ENCODE measurements at places on chromosomes 13 and 19.

DNA sequence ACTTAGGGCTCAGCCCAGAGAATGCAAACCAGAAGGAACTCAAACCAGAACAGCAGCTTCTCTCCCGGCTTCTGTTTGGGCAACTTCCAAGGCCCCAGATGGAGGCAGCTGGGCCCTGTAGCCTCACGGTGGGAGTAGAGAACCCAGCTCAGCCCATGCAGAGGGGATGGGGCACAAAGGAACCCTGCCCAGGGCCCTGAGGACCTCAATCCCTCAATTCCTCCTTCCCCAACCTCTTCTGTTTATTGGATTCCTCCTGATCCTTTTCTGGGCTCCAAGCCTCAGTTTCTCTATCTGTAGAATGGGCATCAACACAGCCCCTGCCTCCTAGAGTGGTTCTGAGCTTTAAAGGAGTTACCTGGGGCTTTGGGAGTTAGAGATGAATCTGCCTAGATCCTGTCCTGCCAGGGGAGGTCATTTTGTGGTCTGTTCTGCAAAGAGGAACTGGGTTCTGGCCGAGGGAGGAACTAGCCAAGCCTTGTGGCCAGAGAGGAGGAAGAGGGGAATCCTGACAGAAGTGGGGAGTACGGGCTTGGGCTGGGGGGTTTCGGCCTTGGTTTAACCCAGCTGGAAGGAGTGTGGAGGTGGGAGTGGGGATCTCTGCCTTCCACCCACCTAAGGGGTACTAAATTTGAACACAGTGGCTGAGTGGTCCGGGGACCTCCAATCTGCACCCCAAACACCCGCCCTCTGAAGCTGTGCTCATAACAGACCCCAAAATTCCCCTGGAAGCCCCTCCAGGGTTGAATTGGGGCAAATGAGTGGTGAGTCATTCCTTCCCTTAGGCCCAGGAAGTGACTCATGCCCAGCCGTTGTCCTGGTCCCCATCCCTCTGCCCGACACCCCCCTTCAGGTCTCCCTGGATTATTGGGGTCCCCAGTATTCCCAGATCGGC lies 2.7 kb downstream of the ADGRE5 start:
- DNase-seq: peak; percentile 78

DNA sequence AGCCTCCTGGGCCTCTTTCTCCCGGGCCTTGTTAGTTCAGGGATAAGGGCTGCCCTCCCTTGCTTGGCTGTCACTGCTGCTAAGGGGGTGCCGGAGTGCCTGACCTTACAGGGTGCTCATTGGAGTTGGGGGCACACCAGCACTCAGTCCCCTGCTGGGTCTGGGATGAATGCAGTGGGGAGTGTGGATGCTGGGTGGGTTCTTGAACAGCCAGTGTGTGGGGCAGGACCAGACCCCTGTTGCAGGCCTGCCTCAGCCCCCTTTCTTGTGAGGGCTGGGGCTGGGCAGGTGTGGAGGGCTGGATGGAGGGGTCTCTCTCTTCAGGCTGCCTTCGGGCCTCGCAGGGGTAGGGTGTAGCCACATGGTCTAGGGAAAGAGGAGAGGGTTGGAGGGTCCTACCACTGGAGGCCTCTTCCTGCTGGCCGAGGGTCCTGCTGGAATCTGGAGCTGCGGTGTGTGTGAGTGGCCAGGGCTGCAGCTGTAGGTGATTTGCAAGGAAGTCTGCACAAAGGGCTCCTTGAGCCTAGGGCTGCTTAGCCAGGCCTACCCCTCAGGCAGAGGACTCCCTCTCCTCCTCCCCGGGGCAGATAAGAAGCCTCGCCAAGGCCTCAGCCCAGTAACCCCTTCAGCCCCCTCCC lies 3.2 kb downstream of the CEBPA start:
- no peak for DNase-seq

GRCh38 chr13:50574731-50575130 lies 268.8 kb downstream of the DLEU7 start:
- DNase-seq: no peak

- DNase-seq: peak; percentile 38
Measured at GRCh38 chr19:2015608-2015950, at the start of gene BTBD2. BTBD2 (minus strand) TSS chr19:2015714; CDS start chr19:2015703, 11 bp downstream.

DNA sequence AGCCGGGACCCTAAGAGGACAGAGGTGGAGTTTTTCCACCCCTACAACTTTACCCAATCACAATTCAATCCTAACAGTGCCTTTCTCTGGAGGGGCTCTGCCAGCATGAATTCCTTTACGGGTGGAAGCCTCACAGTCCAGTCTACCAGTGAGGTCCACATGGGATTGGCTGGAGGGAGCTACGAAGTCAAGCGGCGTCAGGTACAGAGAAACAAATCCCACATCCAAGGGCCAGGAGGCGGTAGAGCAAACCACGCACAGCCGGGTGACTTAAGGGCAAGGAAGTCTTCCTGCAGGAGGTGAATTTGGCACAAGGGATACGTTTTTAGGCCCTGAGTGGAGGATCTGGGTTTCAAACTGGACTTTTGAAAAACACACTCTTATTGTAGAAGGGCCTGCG lies 199.6 kb downstream of the UQCRFS1 start:
- no peak for DNase-seq

DNA sequence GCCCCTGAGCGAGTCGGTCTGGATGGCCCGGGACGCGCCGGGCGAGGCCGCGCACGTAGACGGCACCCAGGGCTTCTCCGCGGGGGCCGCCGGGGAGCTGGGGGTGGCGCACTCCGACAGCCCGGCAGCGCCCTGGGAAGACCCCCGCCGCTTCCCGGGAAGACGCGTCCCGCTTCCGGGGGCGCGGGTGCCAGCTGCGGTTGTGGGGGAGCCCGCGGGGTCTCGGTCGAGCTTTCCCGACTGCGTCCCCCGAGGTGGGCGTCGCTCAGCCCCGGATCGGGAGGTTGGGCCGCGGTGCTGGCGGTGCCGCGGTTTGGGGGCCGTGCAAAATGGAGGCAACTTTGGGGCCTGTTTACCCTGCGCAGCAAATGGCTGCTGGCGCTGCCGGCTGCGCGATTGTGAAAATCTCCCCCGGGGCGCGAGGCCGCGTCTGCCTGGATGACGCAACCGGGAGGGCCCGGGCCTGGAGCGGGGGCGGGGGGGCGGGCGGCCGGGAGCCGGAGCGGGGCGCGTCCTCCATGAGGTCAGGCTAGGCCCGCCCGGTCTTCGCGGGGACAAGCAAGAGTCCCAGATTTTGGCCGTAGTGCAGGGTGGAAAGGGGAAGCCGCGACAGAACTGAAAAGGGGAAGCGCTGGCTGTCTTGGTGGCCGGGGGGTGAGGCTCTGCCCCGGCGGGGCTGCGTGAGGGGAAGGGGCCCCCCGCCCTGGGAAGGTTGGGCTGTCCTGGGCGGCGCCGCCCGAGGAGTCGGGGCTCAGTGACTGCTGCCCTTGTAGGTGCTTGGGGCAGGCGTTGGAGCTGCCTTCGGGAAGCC lies 11.3 kb downstream of the PEAK3 start:
- peak; percentile 71 for DNase-seq

- DNase-seq: no peak
Measured at GRCh38 chr13:111120422-111120821, 5.3 kb downstream of the ARHGEF7 start.

DNA sequence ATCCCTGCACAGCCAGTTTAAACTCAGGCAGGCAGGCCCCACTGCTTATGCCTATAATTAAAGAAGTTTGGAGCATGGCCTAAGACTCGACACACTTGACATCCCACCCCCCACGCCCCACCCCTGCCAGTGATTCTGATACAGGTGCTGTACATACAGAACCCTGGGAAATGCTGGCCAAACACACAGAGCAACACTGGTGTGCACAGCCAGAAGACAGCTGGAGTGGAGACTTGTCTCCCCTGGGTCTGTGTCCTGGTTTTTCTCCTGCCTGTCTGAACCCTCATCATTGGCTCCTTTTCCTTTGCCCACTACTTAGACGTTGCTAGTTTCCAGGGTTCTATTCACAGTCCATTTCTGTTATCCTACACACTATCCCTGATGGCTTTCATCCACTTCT lies 76.8 kb downstream of the DLEU7 start:
- no peak for DNase-seq

- no peak for DNase-seq
Measured at GRCh38 chr19:51921949-51922348, 5.3 kb upstream of the ZNF613 start.

GRCh38 chr13:46894568-46894967 lies 2.3 kb downstream of the HTR2A start:
- no peak for DNase-seq

- no peak for DNase-seq
Measured at GRCh38 chr13:99225078-99225477, 24.4 kb downstream of the UBAC2 start.

GRCh38 chr13:99724633-99725517 lies 223.6 kb downstream of the TM9SF2 start:
- no peak for DNase-seq

DNA sequence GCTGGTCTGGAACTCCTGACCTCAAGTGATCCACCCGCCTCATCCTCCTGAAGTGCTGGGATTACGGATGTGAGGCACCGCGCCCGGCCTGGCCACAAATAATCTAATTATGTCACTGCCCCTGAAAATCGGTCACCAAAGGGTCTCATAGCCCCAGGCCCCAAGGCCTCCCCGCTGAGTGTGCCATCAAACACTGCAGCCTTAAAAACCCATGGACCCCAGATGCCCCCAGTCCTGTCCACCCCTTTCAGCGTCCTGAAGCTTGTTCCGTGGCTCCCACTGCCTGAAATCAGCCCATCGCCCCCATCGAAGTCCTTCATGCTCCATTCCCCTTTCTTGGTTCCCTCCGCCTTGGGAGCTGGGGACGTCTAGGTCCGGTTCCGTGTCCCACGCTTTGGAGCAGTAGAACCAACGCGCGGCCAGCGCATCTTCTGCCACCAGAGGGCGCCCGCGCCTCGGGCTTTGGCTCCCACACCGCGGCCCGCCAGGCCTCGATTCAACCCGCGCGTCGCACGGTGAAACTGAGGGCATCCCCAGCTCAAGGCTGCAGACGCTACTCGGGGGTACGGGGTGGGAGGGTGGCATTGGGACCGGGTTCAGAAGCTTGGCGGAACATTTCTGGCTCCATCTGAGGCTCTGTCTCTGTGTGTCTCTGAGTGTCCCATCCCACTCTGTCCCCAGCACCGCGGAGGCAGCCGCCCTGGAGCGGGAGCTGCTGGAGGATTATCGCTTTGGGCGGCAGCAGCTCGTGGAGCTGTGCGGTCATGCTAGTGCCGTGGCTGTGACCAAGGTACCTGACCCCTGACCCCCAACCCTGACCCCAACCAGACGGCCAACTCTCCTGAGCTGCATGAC lies 3.5 kb downstream of the YJEFN3 start:
- DNase-seq: peak; percentile 74

DNA sequence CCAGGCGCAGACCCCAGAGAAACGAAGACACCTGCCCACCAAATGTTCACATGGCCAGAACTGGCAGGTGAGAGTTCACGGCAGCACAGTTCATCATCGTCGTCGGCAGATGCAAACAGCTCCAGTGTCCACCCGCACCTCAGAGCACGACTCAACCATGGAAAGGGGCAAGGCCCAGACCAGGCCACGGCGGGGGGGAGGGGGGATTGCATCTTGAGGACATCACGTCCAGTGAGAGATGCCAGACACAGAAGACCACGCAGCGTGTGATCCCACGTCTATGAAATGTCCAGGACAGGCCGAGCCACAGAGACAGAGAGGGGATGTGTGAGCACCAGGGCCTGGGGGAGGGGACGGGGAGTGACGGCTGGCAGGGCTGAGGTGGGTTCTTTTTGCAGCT lies 7.3 kb downstream of the RNF126 start:
- no peak for DNase-seq

- no peak for DNase-seq
Measured at GRCh38 chr19:51830274-51830673, 35.3 kb downstream of the FPR3 start.

GRCh38 chr13:71828117-71828516 lies 38.9 kb downstream of the DACH1 start:
- DNase-seq: no peak

- DNase-seq: no peak
Measured at GRCh38 chr13:59745392-59745788, 418.3 kb downstream of the DIAPH3 start.

DNA sequence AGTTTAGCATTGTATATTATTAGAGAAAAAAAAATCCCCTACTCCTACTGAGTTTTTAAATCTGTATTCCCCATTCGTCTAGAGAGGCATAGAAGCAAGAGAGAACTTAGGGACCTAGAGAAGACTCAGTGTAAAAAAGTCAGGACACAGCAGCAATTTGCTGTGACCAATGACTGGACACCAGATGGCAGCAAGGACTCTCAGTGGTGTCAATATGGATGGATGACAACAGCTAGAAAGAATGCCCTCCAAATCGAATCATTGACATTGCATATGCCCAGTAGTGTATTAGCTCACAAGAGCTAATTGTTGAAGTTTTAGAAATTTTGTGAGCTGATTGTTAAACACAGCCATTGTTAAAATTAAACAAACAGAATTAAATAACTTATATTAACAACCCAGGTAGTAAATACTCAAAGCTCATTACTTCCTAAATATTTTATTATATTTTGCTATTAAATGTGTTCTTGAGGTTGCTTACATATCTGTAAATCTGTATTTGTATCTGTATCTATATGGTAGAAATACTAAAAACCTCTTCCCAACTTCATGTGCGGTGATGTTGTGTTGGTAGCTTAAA lies 43.9 kb downstream of the SIAH3 start:
- no peak for DNase-seq

GRCh38 chr13:33145667-33146066 lies 129.4 kb downstream of the KL start:
- DNase-seq: no peak

DNA sequence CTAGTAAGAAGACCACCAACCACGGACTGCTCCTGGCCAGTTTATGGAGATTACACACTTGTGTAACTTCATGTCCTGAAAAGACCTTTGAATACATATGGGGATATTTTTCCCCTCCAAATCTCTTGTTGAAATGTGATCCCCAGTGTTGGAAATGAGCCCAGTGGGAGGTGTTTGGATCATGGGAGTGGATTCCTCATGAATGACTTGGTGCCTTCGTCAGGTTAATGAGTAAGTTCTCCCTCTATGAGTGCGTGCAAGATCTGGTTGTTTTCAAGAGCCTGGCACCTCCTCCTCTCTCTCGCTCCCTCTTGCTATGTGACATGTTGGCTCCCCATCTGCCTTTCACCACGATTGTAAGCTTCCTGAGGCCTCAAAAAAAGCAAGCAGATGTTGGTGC lies 769.0 kb upstream of the SLITRK1 start:
- no peak for DNase-seq

- DNase-seq: no peak
Measured at GRCh38 chr13:36214163-36214921, at the start of gene SOHLH2. SOHLH2 (minus strand) TSS chr13:36214556; CDS start chr13:36214526, 30 bp downstream.

- DNase-seq: no peak
Measured at GRCh38 chr19:43372462-43372861, 19.0 kb downstream of the CD177 start.

- DNase-seq: no peak
Measured at GRCh38 chr13:79486433-79487188, 5.7 kb downstream of the NDFIP2 start.

DNA sequence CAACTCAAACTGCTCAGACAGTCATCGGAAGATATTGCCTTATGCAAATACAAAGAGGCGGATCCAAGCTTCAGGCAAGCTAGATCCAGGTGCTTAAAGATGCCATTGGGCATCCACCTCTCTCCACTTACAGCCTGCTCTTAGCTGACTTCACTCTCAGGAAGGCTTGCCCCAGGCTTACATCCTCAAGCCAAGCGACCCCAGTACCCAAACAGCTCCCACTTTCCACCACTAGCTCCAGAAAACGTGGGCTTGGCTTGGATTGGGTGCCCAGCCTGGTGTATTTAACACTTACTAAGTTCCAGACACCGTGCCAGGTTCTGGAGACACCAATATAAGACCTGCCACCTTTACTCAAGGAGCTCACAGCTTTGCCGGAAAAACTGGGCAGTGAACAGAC lies 142.1 kb upstream of the VSTM2B start:
- DNase-seq: no peak
